Left lobe of liver (tissue), 2 donors: ENCODE measurements at places on chromosomes 2 and 18. TPM values are rescaled to one million over a fixed set of nuclear protein-coding genes. Genes with fewer than 3 reads are reported as not detected.

The HOXD12 gene
- total RNA-seq: not detected

The RTKN gene
- total RNA-seq: 114 TPM

The MC4R gene
- not detected for total RNA-seq

The SLC5A7 gene
- total RNA-seq: not detected

The DYSF gene
- total RNA-seq: 30.0 TPM

The FAM228B gene
- total RNA-seq: 2.6 TPM

The FBXO48 gene
- total RNA-seq: 1.3 TPM

The MTCL1 gene
- 2.5 TPM for total RNA-seq

The CHRNG gene
- not detected for total RNA-seq

The POTEI gene
- total RNA-seq: not detected

The LHCGR gene
- not detected for total RNA-seq

The ARHGEF4 gene
- 1.3 TPM for total RNA-seq

The ANKRD30BL gene
- not detected for total RNA-seq

The ASPRV1 gene
- total RNA-seq: 0.78 TPM

The SGO2 gene
- total RNA-seq: 0.50 TPM

The FAM237A gene
- not detected for total RNA-seq

The CPLX4 gene
- not detected for total RNA-seq

The LCT gene
- not detected for total RNA-seq

The ANKRD23 gene
- total RNA-seq: 4.4 TPM

The NAT8 gene
- 26.3 TPM for total RNA-seq

The IKZF2 gene
- total RNA-seq: 1.8 TPM

The BCL2 gene
- total RNA-seq: 1.0 TPM

The GNAL gene
- total RNA-seq: 1.3 TPM

The TUBA3E gene
- total RNA-seq: not detected

The SP9 gene
- total RNA-seq: not detected

The LRATD1 gene
- total RNA-seq: 1.6 TPM

The KCNIP3 gene
- total RNA-seq: 1.6 TPM

The FHOD3 gene
- 0.40 TPM for total RNA-seq

The STPG4 gene
- total RNA-seq: not detected

The CCBE1 gene
- 5.8 TPM for total RNA-seq

The DNAJC5G gene
- total RNA-seq: not detected

The SIX2 gene
- total RNA-seq: not detected

The CNGA3 gene
- not detected for total RNA-seq

The ALPG gene
- not detected for total RNA-seq

The GPR155 gene
- 9.3 TPM for total RNA-seq

The ASAP2 gene
- 4.0 TPM for total RNA-seq

The SPATA3 gene
- not detected for total RNA-seq

The PAX3 gene
- not detected for total RNA-seq

The CRYGD gene
- not detected for total RNA-seq

The LOXL3 gene
- 0.86 TPM for total RNA-seq

The HOXD3 gene
- not detected for total RNA-seq

The HOXD1 gene
- not detected for total RNA-seq

The OTOS gene
- not detected for total RNA-seq

The FBLN7 gene
- total RNA-seq: 5.1 TPM

The MOGAT1 gene
- total RNA-seq: 10.2 TPM

The ST8SIA3 gene
- total RNA-seq: not detected
